Renal cortex interstitium (tissue), 15 donors: ENCODE measurements at places on chromosomes 3 and 15. TPM values are rescaled to one million over a fixed set of nuclear protein-coding genes. Genes with fewer than 3 reads are reported as not detected.

CACNA2D2 gene
- polyA plus RNA-seq: 17.2 TPM

DNA sequence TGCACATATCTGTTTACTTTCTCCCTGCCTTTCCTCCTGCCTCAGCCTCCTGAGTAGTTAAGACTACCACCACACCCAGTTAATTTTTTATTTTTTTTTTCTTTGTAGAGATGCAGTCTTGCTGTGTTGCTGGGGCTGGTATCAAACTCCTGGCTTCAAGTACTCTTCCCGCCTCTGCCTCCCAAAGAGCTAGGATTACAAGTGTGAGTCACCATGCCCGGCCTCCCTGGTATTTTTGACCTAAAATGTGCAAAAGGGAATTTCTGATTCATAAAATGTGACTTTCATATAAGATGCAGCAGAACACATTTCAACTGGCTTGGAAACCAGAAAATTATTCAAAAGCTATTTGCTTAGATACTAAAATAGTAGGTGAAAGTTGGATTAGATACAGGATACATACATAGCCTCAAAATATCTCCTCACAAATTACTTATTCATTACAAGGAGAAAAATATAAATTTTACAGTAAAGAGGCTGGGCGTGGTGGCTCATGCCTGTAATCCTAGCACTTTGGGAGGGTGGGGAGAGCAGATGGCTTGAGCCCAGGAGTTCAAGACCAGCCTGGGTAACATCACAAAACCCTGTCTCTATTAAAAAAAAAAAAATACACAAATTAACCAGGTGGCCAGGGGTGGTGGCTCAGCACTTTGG, 32.0 kb downstream of the MAP4 start:
- DNase-seq: no peak

DNA sequence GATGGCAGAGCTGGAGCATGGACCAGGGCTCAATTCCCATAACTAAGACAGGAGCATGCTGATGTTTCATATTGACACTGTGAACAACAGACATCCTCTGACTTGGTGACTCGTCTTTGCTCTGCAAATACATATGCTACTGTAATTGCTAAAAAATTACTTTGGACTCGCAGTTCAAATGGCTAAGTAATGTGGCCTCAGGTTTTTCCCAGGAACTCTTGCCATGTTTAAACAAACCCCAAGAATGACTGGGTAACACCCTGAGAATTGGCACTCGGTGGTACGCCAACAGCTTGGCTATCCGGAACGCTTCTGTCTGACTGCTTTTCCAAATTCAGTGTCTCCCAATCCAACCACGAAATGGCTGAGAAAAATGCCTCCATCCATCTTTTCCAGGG, 456.7 kb upstream of the THBS1 start:
- no peak for DNase-seq

GRCh38 chr3:141457624-141458236, 29.1 kb upstream of the RASA2 start:
- no peak for DNase-seq

DNA sequence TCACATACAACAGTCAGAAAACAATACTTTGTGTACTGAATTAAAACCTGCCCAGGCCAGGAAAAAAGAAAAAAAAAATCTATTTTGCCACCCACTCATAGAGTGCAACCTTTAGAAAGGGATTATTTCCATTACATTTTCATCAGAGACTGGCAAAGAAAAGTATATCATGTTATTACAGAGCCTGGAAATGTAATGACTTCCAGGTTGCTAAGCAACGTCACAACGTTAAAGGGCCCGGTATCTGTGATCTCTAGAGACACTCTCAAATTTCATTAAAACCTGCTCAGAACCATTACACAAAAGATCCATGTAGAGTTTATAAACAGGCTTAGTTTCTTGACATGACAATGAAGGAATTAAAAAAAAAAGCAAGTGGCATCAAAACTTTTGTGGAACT, 170.5 kb downstream of the CTNNB1 start:
- DNase-seq: peak; percentile 36

- no peak for DNase-seq
These were observed 148.9 kb downstream of the GREM1 start for GRCh38 chr15:32866454-32867312.

GRCh38 chr15:98875309-98875708, 132.3 kb downstream of the PGPEP1L start:
- DNase-seq: no peak

RTF1 gene
- 66.3 TPM for polyA plus RNA-seq

- DNase-seq: no peak
These were observed 292.2 kb downstream of the NEK10 start for GRCh38 chr3:27076815-27077630.

GRCh38 chr3:11089931-11090330, 64.4 kb upstream of the HRH1 start:
- DNase-seq: no peak

- no peak for DNase-seq
These were observed 102.0 kb upstream of the THRB start for GRCh38 chr3:24596626-24597025.

MASP1 gene
- polyA plus RNA-seq: 9.9 TPM

DNA sequence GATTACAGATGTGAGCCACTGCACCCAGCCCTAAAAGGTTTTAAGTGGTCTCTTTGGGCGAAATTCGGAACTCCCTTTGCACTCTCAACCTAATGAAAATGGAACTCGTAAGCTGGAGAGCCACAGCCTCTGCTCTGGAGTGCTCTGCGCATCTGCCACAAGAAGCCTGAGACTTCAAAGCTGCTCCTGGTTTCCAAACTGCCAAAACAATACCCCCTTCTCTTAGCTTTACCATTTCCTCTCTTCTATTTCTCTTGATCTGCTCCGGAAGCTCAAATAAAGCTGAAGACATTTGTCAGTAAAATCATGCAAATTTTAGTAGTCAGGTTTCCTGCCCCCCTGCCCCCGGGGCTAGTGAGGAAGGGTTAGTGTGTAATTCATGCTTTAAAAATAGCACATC, 312.7 kb downstream of the MFSD1 start:
- DNase-seq: no peak

- peak; percentile 56 for DNase-seq
These were observed 533 bp downstream of the ARF4 start for GRCh38 chr3:57596495-57597126.
